Activated CD4-positive, alpha-beta T cell treated with anti-CD3 and anti-CD28 coated beads for 4 hours (primary cell): ENCODE measurements at places on chromosomes 7 and 10.

DNA sequence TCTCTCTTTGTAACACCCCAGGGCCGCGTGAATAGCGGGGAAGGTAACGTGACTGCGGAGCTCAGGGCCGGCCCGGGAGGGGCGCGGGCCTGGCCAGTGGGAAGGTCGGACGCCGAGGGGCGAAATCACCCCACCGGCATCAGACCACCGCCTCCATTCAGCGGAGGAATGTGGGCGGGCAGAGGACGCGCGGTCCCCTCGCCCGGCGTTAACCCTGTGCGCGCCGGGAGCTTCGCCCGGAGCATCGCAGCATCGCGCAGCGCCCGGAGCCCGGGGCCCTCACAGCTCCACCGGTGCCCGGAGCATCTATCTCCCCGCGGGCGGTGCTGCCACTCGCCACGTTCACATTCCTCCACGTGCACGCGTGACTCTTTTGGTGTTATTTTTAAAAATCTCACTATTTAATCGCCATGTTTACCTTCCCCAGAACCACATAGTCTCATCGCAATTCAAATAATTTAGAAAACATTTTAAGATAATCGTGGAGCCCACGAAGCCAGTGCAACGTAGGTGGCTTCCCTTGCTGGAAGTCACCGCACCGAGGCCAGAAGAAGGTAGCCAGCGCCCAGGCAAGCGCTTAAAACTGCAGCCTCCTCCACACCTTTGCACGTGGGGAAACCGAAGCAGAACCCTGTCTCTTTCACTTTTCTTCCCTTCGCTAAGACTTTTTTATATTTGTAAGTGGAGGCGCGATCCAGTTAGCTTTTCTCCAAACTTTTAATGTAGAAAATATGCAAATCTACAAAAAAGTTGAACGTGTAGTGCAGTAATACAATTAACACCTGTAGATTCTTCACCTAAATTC, 21.8 kb downstream of the FGFBP3 start:
- peak; percentile 16 for DNase-seq

GRCh38 chr7:46990761-46991160, 591.1 kb downstream of the TNS3 start:
- no peak for DNase-seq

- no peak for DNase-seq
Observed at GRCh38 chr7:142797391-142798377, 26.9 kb downstream of the PRSS2 start.

GRCh38 chr7:82726038-82726800, 282.6 kb upstream of the CACNA2D1 start:
- no peak for DNase-seq

- DNase-seq: no peak
Observed at GRCh38 chr10:6579183-6579903, 733 bp downstream of the PRKCQ start.

GRCh38 chr10:101091546-101092290, 29.9 kb downstream of the KAZALD1 start:
- no peak for DNase-seq

GRCh38 chr7:90604383-90604782, 8.3 kb downstream of the CDK14 start:
- DNase-seq: no peak

DNA sequence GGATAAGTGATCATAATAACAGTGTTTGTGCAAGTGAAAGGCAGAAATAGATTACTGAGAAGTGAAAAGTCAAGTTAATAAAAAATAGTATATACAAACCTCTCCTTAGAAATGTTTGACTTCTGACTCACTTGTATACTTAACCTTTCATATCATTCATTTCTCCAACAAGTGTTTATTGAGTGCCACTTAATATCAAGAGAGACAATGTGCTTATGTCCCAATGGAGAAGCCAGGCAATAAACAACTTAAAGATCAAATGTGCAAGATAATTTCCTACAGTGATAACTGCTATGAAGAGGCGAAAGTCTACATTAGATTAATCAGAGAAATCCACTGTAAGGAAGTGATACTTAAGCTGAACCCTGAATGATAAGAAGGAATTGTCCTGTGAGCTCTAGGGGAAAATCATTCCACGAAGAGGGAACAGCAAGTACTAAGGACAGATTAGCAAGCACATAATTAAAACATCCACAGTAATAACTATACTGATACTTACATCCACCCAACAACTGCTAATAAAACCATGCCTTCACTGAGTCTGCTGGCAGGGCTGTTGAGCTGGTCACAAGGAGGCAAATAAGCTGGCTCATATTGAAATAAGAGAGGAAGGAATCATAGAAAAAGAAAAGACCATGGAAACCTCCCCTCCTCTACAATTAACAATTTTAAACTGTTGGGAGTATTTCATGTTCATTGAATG, 203.5 kb downstream of the CTNNA3 start:
- no peak for DNase-seq

GRCh38 chr10:96266118-96266770, 5.1 kb downstream of the BLNK start:
- no peak for DNase-seq

- no peak for DNase-seq
Observed at GRCh38 chr10:75619635-75620034, 188.2 kb downstream of the LRMDA start.

- DNase-seq: no peak
Observed at GRCh38 chr10:3046981-3047547, 20.3 kb upstream of the PFKP start.

- DNase-seq: no peak
Observed at GRCh38 chr7:132518102-132518838, 58.0 kb downstream of the PLXNA4 start.

- DNase-seq: no peak
Observed at GRCh38 chr7:17545348-17545747, 246.9 kb downstream of the AHR start.

- DNase-seq: no peak
Observed at GRCh38 chr7:39221901-39222300, 244.2 kb downstream of the POU6F2 start.

DNA sequence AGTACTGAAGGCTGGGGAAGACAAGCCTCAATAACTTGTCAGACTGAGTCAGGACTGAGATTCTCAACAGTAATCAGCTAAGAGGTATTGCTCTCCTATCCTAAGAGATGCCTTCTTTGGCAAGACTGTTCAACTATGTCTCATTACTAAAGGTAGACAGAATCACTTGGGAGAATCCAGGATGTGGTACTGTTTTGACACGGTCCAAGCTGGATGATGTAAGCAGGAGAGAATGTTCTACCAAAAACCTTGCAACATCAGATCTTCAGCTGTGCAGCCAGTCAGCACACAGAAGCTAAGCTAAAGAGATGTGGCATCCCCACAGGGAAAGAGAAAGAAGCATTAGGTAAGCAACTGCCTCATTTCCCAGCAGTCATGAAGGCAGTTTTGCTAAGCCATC, 391.4 kb downstream of the NRG3 start:
- DNase-seq: no peak

DNA sequence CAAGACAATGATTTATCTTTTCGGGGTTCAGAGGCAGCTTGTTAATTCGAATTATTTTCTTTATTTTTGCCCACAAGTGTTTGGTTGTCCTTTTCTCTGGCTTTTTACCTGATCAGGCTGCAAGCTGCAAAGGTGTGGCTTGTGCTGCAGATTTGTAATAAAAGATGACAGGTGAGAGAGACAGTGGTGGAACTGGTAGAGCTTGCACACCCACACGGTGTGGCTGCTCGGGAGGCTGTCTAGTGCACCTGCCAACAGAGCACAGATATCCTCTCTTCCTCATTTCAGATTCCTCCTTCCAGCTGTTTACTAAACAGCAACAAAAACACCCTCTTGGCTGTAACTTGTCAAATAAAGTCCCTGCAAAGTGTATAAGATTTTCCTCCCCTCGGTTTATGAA, 9.2 kb downstream of the GJD4 start:
- DNase-seq: no peak

GRCh38 chr10:101450277-101451080, 96.5 kb downstream of the BTRC start:
- DNase-seq: no peak

DNA sequence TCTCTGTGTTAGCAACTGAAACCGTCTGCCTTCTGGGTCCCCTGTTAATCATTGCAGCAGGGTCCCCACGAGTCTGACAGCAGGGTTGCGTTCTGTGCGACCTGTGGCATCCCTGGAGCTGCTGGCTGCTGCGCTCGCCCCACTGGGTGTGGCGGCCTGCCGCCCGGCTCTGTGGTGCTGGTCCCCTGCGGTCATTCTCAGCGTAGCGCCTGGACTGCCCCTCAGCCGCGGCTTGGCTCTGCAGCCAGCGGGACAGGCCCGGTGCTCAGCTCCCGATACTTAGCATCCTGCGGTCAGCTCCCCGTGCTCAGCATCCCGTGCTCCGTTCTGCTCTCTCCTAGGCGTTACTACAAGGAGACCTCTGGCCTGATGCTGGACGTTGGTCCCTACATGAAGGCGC, 35.0 kb downstream of the LHPP start:
- no peak for DNase-seq

- peak; percentile 8 for DNase-seq
Observed at GRCh38 chr10:84194424-84195043, at the start of gene CDHR1. Gene CDHR1, plus strand, starts transcription at chr10:84194537. Its CDS starts 224 bp downstream, at chr10:84194761.

DNA sequence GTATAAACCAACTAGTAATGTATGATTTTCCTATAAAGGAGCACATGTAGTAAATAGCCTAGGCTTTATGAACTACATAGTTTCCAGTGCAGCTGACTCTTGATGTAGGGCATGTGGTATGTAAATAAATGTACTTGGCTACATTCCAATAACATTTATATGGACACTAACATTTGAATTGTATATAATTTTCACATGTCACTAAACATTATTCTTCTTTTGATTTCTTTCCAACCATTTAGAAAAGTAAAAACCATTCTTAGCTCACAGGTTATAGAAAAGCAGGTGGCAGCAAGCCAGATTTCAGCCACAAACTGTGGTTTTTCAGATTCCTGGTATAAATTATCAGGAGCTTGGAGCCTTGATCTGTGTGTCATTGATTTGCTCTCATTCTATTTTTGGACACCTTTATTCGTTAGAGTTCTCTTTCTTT, 1182.0 kb downstream of the CNTNAP2 start:
- DNase-seq: no peak

DNA sequence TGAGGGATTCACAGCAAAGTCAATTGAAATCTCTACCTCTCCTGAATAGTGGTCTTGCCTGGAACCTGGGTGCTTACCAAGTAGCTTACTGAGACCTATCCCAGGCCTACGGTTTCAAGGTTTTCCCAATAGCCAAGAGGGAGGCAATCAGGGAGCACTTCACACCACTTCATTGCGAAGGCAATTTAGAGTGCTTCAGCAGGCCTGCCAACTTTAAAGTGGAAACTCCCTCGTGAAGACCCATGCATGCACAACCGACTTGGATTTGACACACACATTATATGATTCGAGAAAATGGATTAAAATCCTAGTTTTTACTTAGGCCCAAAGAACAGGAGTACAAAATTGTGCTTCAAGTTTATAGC, 51.5 kb upstream of the NOBOX start:
- no peak for DNase-seq

DNA sequence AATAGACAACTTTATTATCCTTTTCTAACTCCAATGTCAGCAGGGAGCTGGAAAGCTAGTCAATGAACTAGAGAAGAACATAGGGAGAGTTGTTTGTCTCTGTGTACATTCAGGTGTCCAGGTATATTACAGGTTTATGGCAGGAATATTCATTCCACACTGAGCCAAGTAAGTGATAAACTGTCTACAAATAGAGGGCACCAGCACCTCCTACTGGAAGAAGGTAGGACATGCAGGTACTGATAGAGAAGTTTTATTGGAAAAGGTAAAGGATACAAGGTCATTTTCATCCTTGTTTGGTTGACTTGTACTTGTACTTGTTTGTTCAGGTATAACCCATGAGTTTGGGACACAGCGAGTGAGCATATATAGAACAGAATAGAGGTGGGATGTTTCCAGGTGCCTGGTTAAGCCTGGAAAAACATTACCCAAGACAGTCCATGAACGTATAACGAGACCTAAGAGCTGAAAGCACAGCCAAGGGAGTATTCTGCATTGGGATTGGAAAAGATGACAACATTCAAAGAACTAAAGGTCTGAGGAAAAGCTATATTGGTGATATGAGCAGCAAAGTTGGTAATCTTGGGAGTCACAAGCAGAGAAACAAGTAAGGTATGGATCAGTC, 61.4 kb upstream of the PPP1R3C start:
- peak; percentile 3 for DNase-seq

DNA sequence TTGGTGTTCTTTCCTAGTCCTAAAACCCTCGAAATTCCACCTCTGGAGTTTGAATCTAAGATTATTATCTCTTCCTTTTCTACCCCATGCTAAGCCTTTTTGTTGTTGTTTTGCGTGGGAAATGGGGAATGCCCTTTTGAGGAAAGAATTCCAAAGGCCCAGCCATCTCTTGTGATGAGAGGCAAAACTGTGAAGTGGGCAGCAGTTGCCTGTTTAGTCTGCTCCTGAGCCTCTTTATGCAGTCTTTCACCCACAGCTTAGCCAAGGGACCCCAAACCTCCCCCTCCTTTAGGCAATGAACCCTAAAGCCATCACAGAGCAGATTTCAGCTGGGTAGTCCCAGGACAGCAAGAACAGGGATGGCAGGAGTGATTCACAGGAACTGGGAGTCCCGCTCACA, 95.5 kb downstream of the DNMBP start:
- no peak for DNase-seq

DNA sequence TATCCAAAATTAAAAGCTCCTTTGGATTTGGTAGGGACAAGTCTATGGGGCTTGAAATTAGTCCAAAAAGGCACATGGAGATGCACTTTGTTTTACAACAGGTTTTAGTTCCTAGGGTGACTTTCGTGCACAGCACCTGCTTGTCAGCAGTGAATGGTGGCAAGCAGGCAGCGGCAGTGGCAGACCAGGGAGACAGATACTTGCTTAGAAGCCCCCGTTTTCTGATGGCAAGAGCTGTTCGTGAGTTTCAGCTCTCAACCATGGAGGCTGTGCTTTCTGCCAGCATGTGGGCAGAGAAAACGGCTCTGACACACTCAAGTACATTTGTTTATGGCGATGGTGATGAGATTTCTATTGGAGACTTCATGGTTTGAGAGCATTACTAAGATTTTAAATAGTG, 61.7 kb upstream of the SHH start:
- no peak for DNase-seq
